ENCODE measurements at places on chromosomes 1 and 21. TPM values are rescaled to one million over a fixed set of nuclear protein-coding genes. Genes with fewer than 3 reads are reported as not detected.

- peak; percentile 4 for DNase-seq
Observed at GRCh38 chr1:190140644-190141043, 337.0 kb downstream of the BRINP3 start.

DNA sequence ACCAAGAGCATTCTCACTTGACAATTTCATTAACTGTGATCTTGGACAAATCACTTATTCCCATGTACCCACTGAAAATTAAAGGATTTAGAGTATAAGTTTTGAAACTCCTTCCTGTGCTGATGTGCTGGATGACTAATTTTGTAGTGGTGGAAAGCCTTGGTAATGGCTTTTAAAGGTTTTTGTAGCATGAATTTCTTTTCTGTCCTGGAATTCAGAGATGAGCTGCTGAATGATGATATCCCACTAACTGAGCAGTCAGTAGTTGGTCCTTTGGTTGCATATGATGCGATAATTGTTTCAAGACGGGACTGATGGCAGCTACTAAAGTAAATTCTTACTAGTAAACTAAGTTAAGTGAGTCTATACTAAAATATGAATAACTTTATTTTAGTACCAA is 5.2 kb downstream of the RPL5 start:
- DNase-seq, result no peak

- no peak for DNase-seq
Observed at GRCh38 chr1:46394872-46395465, 852 bp downstream of the FAAH start.

DNA sequence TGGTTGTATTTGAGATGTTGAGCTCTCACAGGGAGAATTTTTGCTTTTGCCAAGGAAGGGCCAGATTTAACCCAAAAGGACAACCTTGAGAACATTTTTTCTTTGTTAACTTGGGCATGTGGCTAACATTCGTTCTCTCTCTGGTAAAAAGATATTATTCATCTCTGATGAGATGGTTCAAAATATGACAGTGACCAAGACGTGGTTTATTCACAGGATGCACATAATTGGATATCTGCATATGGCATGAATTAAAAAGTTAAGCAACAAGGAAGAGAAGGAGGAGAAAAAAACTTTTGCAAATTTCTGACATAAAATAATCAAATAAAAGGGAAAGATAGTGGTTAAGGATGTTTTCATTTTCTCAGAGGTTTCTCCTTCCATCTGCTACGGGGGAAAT is 43.1 kb upstream of the BCL10 start:
- no peak for DNase-seq

DNA sequence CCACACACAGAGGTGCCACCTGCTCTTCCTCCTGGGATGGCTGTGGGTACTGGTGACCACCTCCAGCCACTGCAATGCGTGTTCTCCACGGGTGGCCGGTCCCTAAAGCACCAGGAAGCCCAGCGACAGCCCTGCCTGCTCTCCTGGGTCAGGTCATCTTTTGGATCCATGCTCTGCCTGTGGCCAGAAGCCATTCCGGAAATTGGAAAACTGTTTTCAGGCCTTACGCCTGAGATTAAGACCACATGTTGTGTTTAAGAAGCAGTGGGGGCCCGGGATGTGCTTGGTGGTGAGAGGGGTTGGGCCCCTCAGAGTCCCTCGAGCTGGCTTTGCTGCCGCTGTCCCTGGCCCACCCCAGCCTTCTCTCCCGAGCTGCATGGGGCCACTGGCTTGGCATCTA is 150.8 kb downstream of the PEX14 start:
- no peak for DNase-seq

GRCh38 chr1:224435999-224436398 is 1.4 kb upstream of the WDR26 start:
- peak; percentile 60 for DNase-seq

DNA sequence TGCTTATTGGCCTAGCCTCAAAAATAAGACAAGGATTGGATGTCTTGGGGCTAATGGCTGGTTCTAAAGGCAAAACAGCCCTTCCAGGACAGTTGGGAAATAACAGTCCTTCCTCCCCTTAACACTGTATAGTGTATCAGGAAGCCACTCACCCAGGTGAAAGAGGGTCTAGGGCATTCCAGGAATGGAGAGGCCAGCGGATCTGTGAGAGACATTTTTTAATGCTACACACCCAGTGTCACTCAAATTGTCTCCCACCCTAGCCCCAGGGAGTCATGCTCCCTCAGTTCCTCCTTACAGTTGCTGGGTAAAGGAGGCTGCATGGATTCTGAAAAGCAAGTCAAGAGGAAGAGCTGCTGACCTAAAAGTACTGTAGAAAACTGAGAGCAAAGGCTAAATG is 24.1 kb upstream of the EXO1 start:
- DNase-seq, result no peak

GRCh38 chr1:185984113-185984836 is 250.1 kb downstream of the HMCN1 start:
- no peak for DNase-seq

DNA sequence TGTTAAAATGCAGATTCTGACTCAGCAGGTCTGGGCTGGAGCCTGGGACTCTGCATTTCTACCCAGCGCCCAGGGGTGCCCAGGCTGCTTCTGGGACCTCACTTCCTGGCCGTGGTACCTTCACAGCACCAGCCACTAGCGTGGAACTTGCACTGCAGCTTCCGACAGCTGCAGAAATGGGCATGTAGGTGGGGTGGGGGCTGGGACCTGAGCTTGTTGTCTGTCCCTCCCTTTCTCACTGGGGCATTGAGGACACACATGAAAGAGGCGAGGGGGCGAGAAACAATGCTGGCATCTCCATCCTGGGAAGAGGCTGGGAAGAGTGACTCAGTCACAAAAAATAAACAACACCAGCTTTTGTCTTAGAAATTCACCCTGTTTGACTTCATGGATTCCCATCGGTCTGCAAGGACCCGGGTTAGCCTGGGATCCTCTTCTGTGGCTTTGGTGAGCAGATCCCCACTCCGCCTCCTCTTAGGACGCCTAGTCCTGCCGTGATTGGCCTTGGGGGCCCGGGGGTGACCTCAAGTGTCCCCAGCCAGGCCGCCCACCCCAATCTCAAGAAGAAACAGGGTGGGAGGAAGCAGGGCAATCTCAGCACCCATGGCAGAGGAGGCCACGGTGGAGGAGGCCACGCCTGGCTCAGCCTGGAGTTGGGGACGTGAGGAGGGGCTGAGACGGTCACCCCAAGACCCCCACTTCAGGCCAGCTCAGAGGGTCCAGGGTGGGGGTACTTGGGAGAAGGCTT is 29.9 kb upstream of the POFUT2 start:
- DNase-seq, result peak; percentile 85

- DNase-seq, result no peak
Observed at GRCh38 chr1:243623841-243624240, 226.2 kb downstream of the AKT3 start.

GRCh38 chr1:7681401-7681800 is 89.7 kb upstream of the VAMP3 start:
- no peak for DNase-seq

DNA sequence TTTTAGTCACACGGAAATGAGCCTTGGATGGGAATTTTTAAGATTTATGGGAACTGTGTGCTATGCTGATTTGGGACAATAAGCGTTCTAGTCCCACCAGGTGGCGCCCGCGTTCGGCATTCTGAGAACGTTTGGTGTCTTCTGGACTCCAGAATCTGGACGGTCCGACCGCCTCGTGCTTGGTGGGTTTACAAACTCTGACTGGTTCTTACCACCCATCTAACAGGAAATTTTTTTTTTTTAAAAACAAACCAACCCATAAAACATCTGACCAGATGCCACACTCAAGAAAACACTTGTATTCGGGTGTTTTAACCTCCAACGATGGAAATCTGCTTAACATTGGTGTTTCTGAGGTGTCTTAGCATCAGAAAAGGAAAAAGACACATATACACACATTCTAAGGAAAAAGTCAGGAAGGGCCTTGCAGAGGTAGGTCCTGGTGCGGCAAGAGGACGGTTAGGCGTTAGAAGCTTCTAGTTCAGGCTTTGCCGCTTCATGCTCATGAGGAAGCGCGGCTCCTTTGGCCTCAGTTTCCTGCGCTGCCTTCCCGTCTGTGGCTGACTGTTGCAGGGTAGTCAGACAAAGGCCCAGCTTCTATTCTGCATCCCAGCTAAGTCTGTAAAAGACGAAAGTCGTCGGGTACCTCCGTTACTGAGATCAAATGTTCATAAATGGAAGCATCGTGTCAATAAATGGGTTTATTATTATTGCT is 814 bp upstream of the DYRK3 start:
- DNase-seq, result peak; percentile 72

GSTM1 gene
- 15.1 TPM for total RNA-seq

SSU72 gene
- 78.7 TPM for total RNA-seq

GRCh38 chr1:225980005-225980836 is 18.9 kb downstream of the SDE2 start:
- no peak for DNase-seq

ADGRL2 gene
- 117 TPM for total RNA-seq

Data from renal cortical epithelial cell (primary cell).